Activated T-helper 1 cell treated with Interleukin-2 at 50 U/mL for 16 hours (primary cell): ENCODE measurements at places on chromosomes 11 and 22.

DNA sequence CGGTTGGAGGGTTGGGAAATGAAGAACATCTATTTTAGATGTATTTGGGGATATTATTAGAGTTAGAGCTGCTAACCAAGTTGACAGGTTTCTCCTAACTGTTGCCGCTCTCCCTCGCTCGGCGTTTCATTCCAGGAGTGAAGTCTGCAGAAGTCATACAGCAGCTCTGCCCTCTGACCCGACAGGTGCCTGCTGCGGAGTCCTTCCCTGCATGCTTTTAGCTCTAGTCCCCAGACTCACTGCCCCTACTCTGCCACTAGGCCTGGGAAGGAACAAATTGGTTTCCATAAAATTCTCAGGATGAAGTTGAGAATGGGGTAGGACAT lies 124.9 kb downstream of the DBX1 start:
- no peak for DNase-seq

DNA sequence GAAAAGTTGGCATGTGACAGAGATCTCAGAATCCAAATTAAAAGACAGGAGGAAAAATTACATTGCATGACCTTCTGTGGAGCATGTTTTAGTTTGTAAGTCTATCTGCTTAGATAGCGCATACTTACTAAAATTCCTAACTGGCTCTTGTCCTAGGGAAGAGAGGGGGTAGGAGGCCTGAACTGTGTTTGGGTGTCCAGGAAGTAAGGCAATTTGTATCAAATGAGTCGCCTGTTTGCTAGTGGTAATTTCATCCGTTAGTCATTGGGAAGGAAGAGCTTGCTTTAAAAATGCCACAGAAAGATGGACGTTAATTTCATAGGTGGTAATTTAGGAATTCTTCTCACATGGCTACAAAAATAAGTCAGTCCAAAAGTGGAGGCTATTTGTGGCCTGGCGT lies 18.5 kb downstream of the GRK3 start:
- DNase-seq = no peak

DNA sequence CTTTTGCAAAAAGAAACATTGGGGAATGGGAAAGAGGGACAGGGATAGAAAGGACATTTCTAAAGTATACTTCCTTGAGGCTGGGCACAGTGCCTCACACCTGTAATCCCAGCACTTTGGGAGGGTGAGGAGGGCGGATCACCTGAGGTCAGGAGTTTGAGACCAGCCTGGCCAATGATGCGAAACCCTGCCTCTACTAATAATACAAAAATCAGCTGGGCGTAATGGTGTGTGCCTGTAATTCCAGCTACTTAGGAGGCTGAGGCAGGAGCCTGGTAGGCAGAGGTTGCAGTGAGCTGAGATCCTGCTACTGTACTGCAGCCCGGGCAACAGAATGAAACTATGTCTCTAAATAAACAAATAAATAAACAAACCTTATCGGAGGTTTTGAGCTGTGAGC lies 16.3 kb upstream of the TEF start:
- no peak for DNase-seq

- DNase-seq = no peak
Measured at GRCh38 chr11:134995741-134996140, 583.7 kb upstream of the B3GAT1 start.

DNA sequence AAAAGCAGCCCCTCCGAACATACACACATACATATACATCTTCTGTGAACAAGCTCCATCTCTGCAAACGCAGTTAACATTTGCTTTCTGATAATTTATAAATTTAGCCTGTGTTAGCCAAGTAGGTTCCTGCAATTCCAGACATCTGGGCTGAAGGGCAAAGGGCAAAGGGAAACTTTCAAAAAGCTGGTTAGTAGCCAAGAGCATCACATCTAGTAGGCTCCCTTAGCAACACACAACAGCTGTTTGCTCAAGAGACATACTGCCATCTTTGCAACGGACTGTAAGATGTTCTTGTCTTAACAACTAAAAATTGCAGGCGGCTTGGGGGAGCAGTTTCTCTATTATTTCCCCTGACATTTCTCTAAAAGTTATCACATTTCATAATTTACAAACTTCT lies 134.9 kb downstream of the RBFOX2 start:
- no peak for DNase-seq
